ENCODE measurements at places on chromosomes 16 and 17.

- DNase-seq, result no peak
These were observed 65.0 kb downstream of the SMG6 start for GRCh38 chr17:2238432-2239169.

GRCh38 chr16:65600046-65600445 lies 478.2 kb upstream of the CDH11 start:
- no peak for DNase-seq

GRCh38 chr16:50434872-50435478 lies 66.2 kb upstream of the BRD7 start:
- DNase-seq, result no peak

GRCh38 chr17:34118564-34118963 lies 136.5 kb upstream of the CCL2 start:
- DNase-seq, result no peak

DNA sequence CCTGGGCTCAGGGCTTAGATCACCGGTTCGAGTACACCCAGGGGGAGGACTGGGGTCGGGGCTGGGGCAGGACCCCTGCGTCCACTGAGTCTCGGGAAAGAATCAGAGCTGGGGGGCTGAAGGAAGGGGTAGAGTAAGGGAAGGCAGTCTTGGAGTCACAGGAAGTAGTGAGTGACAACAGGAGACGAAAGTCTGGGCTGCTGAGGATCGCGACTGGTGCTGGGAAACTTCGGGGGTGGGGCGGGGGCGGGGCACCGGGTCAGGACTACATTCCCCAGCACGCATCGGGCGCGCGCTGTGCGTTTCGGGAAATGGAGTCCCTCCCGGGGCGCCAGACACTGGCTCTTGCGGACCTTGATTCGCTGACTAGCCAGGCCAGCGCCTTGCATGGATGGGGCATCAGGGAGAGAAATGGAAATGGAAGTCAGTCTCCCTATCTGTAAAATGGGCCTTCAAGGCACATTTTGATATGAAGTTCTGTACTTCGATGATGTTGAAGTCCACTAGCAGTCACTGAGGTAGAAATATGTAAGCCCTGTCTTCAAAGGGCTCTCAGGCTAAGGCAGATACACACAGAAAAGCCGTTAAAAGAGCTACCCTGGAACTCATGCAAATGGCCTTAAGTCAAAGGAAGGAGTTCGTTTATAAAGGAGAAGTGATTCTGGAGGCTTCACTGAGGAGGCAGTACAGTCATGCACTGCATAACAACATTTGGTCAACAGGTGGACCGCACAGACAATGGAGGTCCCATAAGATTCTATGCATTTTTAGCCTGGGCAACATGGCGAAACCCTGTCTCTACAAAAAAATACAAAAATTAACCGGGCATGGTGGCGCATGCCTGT lies 697 bp downstream of the CTF1 start:
- peak; percentile 86 for DNase-seq

DNA sequence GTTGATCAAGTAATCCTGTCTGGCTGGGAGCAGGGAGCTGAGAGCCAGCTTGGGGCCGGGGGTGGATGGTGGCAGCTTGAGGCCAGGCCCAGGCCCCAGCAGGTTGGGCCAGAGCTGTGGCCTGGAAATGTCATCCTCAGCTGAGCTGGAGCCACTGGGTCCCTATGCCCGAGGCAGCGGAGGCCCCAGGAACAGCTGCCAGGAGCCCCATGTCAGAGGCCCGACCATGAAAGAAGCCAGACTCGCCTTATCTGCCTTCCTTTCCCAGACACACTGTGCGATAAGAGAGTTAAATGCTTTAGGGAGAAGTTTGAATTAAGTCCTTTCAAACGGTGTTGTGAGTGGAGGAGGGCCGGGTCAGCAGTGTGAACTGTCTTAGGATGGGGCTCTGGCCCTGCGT lies 3.5 kb downstream of the SMTNL2 start:
- DNase-seq, result no peak

- no peak for DNase-seq
These were observed 34.1 kb upstream of the ELAC2 start for GRCh38 chr17:13051915-13052314.

DNA sequence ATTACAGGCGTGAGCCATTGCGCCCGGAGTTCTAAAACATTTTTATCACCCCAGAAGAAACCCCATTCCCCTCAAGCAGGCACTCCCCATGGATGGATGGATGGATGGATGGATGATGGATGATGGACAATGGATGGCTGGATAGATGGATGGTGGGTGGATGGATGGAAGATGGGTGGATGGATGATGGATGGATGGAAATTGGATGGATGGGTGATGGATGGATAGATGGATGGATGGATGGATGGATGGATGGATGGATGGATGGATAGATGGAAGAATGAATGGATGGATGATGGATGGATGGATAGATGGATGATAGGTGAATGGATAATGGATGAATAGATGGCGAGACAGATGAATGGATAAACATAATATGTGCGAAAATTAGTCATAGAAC lies 16.5 kb downstream of the PLA2G10 start:
- DNase-seq, result no peak

DNA sequence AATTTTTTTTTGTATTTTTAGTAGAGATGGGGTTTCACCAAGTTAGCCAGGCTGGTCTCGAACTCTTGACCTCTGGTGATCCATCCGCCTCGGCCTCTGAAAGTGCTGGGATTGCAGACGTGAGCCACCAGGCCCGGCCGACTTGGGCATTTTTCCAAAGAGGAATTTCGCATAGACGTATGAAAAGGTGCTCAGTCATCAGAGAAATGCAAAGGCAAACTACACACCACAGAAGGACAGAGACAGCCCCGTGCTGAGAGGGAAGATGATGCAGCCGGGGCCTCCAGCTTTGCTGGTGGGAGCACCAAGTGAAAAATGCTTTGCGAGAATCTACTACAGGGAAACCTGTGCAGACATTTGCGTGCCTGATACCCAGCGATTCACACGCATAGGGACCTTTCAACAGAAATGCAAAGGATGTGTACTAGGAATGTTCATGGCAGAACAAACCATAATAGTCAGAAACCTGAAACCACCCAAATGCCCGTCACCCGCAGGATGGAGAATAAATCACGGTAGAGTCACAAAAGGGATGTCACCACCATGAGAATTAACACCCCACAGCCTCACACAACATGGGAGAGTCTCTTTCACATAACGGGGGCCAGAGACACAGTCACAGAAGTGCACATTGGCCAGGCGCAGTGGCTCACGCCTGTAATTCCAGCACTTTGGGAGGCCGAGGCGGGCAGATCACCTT lies 5.2 kb downstream of the RAB40B start:
- no peak for DNase-seq

- no peak for DNase-seq
These were observed 13.7 kb downstream of the MYO15B start for GRCh38 chr17:75601057-75601987.

- no peak for DNase-seq
These were observed 159.4 kb downstream of the HS3ST3A1 start for GRCh38 chr17:13442361-13442760.

DNA sequence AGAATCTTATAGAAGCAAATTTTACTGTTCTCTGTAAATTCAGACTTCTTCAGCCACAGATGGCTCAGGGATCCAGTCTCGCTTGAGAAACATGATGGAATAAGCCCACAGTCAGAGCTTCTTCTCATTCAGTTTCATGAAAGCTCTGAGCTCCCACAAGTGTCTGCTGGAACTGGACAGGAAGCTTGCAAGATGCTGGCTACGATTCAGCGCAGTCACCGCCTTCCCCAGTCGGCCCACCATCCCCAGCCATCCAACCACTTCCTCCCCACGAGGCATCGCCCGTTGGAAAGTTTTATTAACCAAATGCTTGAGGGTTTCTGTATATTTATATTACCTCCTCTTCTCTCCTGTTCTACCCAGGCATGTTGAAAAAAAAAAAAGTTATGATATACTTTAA lies 171.7 kb downstream of the ZFHX3 start:
- DNase-seq, result no peak

- DNase-seq, result no peak
These were observed 103.1 kb downstream of the STX8 start for GRCh38 chr17:9472541-9472940.
